Bronchial epithelial cell (primary cell): ENCODE measurements at places on chromosomes 3 and 15.

DNA sequence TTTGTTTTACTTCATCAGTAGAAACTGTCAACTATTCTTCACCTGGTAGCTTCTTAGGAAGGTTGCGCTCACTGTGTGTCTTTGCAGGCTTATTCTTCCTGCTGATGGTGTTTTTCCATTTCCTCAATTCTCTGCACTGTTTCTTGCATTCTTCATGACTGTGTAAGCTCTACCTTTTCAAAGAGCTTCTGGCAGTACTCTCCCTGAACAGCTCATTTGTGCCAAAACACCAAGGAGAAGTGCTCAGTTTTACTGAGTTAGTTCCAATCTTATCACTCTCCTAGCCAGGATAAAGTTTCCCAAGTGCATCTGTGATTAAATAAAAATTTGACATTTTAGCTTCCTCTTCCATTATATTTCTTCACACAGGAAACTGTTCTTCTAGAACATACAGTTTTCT lies 339.8 kb downstream of the EPHA3 start:
- DNase-seq, result no peak

DNA sequence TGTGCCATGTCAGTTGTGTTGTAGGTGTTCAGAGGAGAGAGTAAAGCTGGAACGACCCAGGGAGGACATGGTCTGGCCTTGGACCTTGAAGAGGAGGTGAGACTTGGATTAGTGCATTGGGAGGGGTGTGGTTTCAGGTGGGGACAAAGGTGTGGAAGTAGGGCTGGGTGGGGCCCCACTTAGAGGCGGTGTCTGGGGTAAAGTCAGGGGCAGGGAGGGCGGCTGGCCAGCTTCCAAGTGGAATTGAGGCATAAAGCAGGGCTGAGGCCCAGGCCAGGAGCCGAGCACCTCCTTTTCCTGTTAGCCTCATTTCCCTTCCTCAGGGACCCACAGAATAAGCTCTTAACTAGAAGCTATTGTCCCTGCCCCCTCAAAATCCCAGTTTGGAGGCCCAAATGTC lies 36.2 kb upstream of the FLNB start:
- peak; percentile 43 for DNase-seq

DNA sequence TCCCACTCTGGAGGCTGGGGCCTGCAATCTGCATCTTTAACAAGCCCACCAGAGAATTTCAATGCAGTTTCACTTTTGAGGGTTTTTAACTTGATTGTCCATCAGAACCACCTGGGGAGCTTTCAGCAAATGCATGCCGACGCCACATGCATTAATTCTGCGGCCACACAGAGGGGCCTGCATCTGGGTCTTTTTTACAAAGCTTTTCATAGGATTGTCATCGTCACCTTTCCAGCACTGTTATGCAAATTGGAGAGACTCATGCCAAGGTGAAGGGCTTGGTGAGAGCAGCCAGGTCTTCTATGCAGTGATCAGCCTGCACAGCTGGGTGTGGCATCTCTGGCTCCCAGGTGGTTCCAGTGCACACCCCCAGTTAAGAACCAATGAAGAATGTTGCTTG lies 143.0 kb upstream of the CTDSPL start:
- DNase-seq, result no peak

GRCh38 chr3:48738926-48739616 lies 22.1 kb upstream of the IP6K2 start:
- no peak for DNase-seq

- DNase-seq, result no peak
Measured at GRCh38 chr3:143551761-143552160, 296.5 kb downstream of the SLC9A9 start.

DNA sequence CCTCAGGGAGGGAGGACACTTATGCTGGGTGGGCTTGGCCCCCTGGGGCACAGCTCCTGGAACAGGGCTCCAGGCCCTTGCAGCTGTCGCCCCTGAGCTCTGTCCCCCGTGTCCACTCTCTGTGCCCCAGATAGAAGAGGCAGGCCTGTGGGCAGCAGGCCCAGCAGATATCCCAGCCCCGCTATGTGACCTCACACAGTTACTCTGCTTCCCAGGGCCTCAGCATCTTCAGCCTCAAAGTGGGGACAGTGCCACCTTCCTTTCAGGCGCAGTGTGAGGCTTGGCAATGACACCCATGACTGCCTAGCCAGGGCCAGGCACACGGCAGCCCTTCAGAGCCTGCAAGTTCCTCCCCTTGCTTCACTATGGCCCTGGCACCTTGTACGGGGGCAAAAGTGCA lies 98.4 kb downstream of the IQSEC1 start:
- no peak for DNase-seq
